Esophagus muscularis mucosa (tissue), 4 donors: ENCODE measurements at places on chromosomes 4 and X.

- no peak for DNase-seq
Measured at GRCh38 chr4:57905965-57906364, 795.8 kb upstream of the IGFBP7 start.

- DNase-seq: no peak
Measured at GRCh38 chrX:81201071-81201470, 642 bp downstream of the HMGN5 start.

- no peak for DNase-seq
Measured at GRCh38 chrX:130082244-130083106, 27.8 kb downstream of the ELF4 start.

- DNase-seq: no peak
Measured at GRCh38 chr4:52997132-52997416, 135.0 kb downstream of the RASL11B start.

DNA sequence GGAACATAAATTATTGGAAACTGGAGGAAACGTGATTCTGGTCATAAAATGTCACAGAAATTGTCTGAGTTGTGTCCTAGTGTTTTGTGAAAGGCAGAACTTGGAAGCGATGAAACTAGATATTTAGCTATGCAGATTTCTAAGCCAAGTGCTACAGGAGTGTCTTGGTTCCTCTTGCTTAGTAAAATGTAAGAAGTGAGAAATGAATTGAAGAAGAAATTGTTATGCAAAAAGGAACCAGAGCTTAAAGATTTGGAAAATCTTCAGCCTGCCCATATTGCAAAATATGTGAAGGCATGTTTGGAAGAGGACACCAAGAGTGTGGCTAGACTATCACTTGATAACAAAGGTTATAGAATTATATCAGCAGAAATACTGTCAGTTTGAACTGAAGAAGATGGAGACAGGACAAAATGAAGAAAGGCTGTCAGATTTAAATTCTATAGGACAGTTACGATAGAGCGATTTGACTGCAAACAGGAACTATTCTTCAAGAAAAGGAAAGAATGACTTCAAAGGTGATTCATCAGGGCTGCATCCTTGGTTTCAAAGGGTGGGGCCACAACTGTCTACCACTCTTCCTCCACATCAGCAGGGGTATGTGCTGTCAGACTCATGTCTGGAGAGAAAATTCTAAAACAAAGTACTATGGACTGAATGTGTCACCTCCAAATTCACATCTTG is 9.4 kb upstream of the CDS1 start:
- no peak for DNase-seq

DNA sequence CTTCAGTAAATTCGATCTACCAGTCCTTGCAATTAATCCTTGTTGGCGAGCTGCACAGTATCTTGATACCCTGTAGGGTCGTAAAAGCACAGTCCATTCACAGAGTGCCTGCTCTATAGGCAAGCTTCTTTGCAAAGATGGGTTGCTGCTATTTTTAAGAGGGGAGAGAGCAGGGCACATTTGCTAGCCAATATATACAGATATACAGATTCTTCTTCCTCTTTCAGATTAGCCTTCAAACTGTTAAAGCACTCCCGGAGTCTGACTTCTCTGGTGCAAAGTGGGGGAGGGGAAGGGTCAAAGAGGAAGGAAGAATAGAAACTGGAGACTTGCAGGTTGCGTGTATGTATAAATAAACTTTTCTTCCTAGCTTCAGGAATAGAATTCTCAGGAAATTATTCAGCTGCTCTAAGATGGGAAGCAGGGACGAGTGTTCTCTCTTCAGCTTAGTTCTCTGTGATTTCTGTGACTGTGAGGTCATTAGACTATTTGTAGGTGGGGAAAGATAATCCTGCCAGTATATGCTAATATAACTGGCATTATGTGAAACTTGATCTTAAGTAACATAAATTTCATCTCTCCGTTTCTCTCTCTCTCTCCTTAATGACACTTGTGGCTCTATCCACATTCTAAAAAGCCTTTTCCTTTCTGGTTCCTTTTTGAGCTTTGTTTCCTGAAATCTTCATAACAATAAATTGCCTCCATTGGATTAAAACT is at the start of gene CYSLTR1:
TSS of gene CYSLTR1 (minus strand) at position 242 of the 717 bp plus-strand sequence. CDS start 53,865 bp downstream, outside the sequence.
- no peak for DNase-seq

DNA sequence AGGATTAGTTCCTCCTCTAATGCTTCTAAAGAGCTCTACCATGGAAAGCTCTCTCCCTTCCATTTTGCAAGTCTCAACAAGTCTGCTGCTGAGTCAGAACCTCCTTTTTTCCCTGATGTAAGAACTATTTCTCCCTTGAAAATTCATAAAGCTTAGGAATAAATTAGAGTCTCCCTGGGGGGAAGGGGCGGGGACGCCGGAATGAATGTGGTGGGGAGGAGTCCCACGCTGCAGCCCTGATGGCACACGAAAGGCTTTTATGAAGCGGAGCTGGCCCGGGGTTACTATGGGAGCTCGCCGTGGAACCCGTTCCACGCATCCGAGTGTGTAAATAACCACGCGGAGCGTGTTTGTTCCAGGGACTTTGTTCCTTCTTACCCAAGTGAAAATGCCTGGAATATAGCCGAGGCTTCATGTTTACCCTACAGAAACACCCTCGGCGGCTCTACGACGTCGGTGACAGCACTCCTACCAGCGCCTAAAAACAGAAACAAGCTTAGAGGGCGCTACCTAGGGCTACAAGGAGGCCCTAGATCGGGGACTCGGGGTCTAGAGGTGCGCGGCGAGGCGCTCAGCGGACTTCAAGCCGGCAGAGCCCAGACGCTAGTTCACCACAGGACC is 923 bp upstream of the CPEB2 start:
- peak; percentile 94 for DNase-seq

- no peak for DNase-seq
Measured at GRCh38 chrX:152913346-152913745, 15.5 kb downstream of the ZNF185 start.

DNA sequence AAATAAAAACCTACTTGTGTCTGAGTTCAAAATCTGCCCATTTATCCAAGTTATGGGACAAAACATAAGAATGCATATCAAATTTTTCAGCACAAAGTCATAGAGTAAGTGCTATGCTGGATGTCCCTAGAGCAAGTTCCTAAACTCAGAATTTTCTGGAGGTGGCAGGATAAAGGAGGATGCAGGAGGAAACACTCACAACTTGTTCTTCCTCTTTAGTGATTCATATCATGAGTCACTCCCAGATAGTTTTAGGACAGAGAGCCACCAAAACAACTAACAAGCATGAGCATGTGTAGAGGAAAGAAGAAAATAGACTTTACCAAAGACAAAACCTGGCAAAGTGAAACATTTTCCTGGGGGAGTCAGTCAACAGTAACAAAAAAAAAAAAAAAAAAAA is 302.7 kb downstream of the KCTD8 start:
- no peak for DNase-seq

DNA sequence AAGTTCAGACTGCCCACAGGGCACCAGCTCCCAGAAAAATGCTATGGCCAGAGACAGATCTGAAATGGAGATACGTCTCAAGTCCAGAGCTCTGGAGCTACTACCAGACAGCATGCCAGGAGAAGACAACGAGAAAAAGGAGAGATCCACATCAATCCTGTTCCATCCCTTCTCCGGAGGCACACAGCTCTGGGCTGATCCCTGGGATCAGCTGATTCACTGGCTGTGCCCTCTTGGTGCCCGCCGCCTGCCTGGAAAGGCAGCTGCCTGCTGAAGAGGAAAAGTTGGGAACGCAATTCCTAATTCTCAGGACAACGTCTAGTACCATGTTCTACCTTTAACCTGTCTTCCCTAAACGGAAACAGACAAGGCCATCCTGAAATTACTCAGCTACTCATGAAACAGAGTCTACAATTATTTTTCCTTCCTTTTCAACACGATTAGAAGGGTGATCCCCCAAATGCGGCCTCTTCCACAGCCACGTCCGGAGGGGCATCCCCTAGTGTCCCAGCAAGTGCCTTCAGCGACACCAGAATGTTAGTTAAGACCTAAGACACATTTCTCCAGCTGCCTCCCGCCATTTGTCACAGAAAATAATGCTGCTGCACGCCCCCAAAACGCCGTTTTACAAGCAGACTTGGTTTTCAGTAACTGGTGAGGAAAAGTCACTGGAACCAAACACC is 2.4 kb downstream of the ZFYVE28 start:
- DNase-seq: no peak

GRCh38 chrX:45807572-45808425 is 607.1 kb upstream of the DIPK2B start:
- no peak for DNase-seq

DNA sequence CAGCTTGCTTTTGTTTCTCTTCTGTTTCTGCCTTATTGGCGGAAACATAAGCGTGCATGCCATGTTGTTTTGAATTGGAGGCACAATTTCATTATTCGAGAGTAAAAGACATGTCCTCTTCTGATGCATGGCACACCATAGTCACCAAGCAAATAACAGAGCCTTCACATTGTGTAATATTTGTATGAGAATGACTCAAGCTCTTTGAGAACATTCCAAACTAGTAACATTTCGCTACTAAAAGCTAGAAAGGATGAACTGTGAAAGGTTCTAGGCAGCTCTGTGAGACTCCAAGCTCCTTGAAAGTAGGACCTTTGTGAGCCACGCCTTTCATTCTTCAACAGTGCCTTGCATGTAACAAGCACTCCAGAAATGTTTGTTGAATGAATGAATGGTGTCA is 9.2 kb upstream of the ANXA3 start:
- no peak for DNase-seq

DNA sequence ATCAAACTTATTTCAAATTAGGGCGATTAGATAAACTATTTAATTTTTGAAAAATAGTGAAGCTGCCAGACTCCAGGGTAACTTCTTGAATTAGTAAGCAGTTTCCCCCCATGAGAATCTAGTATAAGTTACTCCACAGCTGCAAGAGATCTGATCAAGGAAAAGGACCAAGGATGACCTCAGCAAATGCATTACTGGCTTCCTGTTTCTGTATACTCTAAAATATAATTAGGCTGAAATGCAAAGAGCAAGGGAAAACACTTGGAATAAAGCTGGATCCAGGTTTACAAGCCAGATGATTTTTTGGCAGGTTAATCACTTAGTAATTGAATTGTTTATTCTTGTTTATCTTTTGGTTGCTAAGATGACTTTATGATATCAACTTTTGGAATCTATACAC is 13.4 kb upstream of the P2RY10 start:
- DNase-seq: no peak

DNA sequence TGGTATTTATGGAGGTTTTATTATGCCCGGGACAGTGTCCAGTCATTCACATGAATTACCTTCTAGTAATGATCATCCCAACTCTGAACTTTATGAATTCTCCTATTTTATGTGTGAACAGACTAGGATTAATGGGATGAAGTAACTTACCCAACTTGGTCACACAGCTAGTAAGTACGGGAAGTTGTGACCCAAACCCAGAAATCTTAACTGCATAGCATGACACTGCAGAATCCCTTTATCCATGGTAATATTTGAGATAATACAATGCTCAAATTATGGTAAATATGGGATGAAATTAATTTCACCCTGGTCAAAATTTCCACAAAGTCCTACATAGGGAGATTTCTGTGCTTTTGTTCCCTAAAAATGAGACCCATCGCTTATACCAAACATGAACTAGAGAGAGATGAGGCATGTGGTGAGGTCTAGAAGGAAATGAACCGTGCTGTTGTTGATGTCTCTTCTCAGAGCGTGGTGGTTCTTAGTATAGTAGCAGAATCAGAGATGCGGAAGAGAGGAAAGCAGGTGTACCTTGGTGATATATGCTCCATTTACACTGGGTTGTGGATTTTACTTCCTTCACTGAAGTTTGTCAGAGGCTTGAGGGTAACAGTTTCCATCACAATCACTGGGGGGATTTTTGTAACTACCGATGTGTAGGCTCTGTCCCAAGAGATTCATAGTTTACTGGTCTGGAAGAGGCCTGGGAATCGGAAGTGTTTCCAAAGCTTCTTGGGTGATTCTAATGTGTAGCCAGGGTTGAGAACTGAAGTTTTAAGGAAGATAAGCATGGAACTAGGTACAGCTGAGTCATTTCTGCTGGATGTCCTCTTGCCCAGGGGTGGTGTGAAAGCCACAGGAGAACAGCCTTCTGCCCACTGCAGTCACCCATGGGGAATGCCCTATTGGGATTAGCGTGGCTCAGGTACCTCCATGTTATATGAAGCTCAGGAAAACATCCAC is 30.2 kb upstream of the FAM9C start:
- no peak for DNase-seq

GRCh38 chr4:78186597-78187543 is 129.7 kb downstream of the FRAS1 start:
- DNase-seq: peak; percentile 55

DNA sequence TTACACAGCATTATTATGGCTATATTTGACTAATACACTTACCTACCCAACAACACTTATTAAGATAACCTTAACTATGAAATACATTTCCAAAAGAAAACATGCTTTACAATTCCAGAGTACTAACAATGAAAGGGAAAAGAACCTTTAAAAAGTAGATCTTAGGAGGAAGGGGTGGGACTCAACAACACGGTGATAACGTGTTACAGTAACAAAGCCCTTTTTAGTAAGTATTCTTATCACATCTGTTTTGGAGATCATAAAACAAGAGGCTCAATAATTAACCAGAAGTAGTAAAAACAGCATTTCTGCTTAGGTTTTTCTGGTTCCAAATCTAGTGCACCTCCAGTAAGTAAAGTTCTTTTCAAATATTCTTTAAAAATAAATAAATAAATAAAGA is 202.1 kb upstream of the SLC7A11 start:
- no peak for DNase-seq

GRCh38 chr4:123790681-123791080 is 394.1 kb downstream of the SPRY1 start:
- DNase-seq: no peak

- DNase-seq: no peak
Measured at GRCh38 chr4:175066923-175067627, 148.9 kb downstream of the ADAM29 start.

DNA sequence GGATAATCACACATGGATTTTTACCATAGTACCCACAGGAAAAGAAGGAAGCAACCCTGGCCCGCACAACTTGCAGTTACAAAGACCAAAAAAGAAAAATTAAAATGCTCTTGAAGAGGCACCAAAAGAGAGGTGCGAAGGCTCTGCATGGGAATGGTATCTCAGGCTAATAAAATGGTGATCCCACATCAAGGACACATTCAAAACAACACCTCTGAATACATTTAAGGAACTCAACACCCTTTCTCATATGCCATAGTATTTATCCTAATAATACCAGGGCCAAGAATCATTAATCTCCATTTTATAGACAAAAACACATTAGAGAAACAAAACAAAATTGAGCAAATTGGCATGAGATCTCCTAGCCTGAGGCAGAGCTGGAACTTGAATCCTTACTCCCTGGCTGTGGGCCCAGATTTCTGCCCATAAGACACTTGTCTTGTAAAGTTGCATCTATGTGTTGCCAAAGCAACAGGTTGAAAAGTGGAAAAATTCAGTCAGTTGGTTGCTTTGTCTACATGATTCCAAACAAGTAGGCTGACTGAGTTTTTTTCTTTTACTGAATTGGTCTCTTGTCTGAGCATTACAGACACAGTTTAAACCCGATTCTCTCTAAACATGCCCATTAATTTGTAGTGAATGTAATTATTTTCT is 33.5 kb downstream of the GUCY2F start:
- DNase-seq: no peak

- DNase-seq: no peak
Measured at GRCh38 chrX:34848281-34848680, 94.3 kb upstream of the FAM47B start.

- no peak for DNase-seq
Measured at GRCh38 chr4:111400741-111401140, 744.5 kb upstream of the FAM241A start.

- no peak for DNase-seq
Measured at GRCh38 chrX:111492085-111492484, 19.4 kb upstream of the SERTM2 start.

GRCh38 chrX:150324035-150324728 is 38.9 kb upstream of the MAMLD1 start:
- no peak for DNase-seq
